Activated CD4-positive, alpha-beta T cell treated with anti-CD3 and anti-CD28 coated beads, Interleukin-2, amount 10 ng/mL, durations not matched to agents 24 days and 14 days (primary cell): ENCODE measurements at places on chromosomes 2 and 18.

GRCh38 chr2:72803151-72803550, 22.7 kb downstream of the EXOC6B start:
- no peak for DNase-seq

DNA sequence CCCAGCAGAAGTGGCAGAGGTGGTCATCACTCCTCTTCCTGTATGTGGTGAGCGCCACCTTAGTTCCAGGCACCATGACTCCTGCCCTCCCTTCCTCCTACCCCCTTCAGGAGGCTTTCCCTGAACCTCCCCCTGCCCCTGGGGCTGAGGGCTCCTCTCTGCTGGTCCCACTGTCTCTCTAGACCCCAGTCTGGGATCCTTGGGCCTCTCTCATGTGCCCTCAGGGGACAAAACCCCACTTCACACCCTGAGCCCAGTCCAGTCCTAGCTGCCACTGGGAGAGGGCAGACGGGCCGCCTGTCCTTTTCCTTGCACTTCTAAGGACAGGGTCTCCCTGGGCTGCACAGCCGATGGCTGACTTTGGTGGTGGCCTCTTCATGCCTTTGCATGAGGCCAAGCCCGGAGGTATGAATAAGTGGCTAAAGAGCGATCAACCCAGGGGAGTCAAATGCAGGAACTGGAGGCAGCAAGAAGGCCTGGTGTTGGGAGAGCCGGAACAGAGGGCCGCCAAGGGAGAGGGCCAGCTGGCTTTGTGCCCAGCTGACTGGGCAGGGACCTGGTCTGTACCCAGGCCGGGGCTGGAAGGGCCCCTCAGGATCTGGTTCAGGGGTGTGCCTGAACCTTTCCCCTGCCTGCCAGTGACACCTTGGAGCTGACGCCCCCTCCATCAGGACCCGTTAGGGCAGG, 29.5 kb downstream of the GLI2 start:
- DNase-seq = no peak

DNA sequence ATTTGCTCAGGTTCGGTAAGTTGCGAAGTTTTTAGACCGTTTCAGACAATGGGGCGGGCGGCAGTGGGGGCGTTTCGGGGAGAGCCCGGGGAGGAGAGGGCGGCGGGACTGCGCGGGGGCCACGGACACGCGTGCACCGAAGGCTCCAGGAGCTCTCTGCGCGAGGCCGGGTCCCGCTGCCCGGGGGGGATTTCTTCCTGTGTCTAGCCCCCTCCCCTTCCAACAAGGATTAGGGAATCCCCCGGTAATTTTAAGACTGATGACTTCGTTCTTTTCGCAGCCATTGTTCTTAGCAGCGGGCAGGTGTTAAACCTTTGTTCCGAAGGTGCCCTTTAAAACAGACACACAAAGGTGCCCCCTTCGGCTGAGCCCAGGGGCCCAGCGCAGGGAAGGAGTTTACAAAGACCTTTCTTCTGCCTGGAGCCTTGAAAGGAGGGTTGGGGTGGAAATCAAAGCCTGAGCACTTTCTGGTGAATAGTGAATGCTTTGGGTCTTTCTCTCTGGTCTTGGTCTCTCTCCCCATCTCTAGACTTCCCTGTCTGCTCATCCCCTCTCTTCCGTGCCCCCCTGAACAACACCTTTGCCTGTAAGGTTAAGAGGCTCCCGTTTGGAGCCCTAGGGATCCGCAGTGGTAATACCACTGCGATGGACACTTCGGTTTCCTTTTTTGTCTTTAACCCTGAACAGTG, 2.1 kb downstream of the TRIB2 start:
- DNase-seq = peak; percentile 70

- DNase-seq = peak; percentile 17
Observed at GRCh38 chr2:18426174-18426573, 134.3 kb downstream of the RDH14 start.

DNA sequence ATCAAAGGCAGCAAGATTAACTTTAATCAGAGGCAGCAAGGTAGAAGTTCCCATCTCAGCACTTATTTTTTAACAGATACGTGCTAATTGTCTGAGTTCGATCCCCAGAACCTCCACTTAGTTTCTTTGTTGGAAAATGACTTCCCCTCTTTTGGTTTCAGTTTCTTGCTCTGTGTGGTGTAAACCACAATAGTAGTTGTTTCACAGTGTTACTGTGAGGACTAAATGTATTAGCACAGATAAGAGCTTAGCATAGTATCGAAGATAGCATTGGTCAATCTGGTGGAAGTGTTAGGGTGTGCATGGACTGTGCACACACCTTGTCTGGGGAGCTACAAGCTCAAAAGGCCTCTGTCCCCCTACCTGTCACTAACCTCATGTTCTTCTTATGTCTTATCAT, 988.3 kb upstream of the GYPC start:
- no peak for DNase-seq

- DNase-seq = no peak
Observed at GRCh38 chr2:9937968-9938367, 13.5 kb upstream of the GRHL1 start.

- DNase-seq = no peak
Observed at GRCh38 chr2:23554054-23554697, 169.2 kb downstream of the KLHL29 start.

DNA sequence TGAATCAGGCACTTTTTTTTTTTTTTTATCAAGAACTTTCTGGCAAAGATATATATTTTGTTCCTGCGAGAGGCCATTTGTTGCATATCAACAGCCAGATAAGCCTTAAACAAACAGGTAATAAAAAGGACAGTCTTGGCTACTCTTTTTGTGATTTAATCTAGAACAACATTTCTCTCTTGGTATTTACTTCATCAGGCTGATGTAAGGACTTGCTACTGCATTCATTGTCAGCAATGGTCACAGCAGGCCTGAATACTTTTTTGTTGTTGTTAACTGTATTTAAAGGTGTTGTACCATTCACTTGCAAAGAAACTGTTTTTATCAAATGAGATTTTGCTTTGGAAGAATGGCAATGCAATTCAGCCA, 683.8 kb downstream of the IRS1 start:
- DNase-seq = no peak

DNA sequence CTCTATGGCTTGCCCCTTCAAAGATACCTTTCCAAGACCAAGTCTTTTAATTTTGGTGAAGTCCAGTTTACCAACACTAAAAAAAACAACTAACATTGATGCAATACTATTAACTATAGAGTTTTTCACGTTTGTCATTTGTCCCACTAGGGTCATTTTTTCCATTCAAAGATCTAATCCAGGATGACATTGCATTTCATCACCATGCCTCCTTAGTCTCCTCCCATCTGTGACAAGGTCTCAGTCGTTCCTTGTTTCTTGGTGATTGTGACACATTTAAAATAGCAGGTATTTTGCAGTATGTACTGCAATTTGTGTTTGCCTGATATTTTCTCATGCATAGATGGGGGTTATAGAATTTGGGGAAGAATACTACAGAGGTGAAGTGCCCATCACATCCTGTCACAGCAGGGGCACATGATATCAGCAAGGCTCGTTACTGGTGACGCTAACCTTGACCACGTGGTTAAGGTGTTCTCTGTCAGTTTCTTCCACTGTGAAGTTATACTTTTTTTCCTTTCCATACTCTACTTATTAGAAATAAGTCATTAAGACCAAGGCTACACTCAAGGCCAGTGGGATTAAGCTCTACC, 799.2 kb upstream of the RAB6C start:
- no peak for DNase-seq

DNA sequence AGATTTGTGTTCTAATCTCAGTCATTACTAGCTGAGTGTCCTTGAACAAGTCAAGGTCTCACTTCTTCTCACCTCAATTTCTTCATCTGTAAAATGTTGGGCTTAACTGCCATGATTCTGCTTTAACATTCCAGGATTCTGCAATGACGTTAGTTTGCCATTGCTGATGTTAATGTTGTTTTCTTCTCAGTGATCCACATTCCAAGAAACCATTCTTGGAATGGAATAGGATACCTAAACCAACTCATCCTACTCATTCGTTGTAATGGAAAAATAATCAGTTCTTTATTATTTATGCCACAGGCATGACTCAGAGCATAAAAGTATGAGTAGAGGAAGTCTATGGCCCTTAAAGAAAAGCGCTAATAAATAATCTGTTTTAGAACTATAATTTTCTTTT, 140.2 kb upstream of the ETAA1 start:
- no peak for DNase-seq

- no peak for DNase-seq
Observed at GRCh38 chr2:173434762-173435569, 80.3 kb downstream of the CDCA7 start.

- DNase-seq = no peak
Observed at GRCh38 chr2:68806511-68807109, 64.6 kb downstream of the BMP10 start.
